NCI-H345 (cell line): ENCODE measurements at places on chromosomes 7 and 10.

DNA sequence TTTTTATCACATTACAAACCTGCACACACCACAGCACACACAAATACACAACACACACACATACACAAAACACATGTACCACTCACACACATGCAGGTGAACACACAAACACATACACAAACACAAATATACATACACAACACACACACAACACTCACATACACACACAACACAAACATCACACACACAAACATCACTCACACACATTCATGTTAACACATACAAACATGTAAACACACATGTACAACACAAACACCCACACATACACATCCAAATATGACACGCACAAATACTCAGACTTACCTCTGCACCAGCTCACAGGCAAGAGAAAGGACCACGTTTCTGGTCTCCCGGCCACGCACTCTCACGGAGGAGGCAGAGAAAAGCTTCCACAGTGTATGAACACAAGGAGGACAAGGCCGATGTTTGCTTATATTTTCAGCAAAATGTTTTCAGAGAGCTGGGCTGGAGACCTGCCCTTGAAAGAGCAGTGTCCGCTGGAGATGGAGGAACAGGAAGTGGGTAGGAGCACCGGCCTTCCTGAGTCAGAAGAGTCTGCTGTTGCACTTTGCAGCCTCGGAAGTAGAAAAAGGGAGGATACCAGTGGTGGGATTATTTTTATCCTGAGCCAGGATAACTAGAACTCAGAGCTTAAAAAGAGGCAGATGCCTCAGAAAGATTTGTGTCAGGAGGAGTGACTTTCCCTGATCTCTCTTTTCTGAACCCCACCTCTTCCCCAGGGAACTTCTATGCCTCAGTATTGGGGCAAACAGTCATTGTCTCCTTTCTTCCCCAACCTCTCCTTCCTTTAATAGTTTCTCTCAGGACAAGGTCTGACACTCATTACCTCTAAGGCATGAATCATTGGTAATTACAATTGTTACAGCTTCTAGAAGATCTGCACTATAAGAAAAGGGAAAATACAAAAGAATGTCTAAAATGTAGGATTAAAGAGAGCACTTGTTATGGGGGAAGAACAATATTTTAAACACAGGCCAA is at the start of gene GIMAP6:
TSS of gene GIMAP6 (minus strand) at position 520 of the 999 bp plus-strand sequence. CDS start 2,243 bp downstream, outside the sequence.
- DNase-seq: no peak

DNA sequence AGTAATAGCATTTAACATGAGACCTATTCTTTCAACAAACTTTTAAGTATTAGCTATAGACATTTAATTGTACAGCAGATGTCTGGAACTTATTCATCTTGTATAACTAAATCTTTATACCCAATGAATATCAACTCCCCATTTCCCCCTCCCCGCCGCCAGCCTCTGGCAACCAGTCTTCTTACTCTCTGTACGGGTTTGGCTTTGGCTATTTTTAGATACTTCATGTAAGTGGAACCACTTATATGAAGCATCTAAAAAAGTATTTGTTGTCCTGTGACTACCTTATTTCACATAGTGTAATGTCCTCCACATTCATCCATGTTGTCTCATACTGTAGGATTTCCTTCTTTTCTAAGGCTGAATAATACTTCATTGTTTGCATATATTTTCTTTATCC is 60.8 kb downstream of the RAB18 start:
- DNase-seq: no peak

DNA sequence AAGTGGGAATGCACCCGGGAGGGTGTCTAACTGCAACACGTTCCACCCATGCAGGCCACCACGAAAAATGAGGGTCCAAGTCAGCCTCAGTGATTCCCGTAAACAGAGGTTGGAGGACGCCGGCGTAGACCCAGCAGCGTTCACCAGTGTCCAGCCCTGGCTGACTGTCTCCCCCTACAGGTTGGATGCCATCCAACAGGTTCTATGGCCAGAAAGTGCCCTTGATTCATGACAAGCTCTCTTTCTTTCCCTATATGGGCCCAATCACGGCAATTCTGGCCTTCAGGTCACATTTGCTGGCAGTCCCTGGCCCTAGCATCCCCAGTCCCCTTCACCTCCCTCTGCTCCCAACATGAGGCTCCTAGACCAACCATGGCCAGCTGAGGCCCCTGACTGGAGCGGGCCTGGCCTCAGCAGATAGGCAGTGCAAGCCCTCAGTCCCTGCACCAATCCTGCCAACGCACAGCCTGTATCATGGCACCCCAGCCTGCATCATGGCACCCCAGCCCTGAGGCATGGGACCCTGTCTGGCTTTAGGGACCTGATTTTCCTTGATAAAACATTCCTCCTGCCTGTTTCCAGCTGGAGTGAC is 227.4 kb downstream of the GRID1 start:
- DNase-seq: no peak

DNA sequence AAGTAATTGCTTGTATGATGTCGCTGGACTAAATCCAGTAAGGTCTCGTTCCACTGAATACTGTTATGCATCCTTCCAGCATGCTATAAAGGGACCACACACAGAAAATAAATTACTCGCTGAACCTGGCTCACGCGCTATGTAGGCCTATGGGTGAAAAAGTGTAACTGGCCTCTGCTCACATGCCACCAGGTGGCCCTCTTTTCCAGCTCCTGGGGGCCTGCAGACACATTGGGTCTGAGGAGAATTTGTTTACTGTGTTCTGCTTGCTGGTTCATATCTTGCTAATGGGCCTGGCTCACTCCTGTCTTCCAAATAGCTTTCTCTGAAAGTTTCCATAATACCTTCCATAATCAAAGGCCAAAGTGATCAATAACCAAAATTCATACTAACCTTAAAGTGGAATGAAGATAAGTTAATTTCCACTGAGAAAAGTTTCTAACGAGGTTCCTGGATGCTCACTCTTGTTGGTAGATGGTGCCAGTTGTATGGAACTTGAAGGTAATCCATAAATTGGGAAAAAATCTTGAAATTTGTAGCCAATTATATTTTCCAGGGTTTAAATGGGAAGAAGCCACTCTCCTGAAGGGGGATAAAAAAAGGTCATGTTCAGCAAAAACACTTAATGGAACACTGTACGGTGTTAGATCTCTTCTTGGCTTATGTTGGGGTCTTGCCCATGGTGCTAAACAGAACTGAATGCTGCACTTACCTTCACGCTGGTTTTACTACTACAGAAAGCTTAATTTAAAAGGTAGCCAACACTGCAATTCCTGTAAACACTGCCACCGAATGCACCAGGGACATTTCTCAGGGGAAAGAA is 27.0 kb upstream of the ZPBP start:
- DNase-seq: no peak

DNA sequence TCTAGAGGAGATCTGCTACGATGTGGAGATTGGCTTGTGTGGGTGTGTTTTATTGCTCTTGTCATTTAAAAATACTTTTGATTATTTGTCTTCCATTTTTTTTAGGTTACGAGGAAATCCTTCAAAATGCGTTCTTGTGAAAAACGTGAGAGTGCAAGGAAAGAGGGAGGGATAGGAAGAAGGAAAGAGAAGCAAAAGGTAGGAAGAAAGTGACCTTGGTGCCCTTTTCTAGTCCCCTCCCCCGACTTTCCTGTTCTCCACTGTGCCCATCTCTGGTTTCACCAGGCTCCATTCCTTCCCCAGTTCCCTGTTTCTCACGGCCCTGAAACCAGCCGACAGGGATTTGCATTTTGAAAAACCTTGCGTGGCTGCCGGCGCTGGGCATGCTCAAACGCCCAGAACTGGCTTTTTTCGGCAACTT is 506 bp upstream of the GNAI1 start:
- DNase-seq: no peak
